Activated CD8-positive, alpha-beta memory T cell treated with anti-CD3 and anti-CD28 coated beads for 1 hour (primary cell): ENCODE measurements at places on chromosomes 13 and 19.

DNA sequence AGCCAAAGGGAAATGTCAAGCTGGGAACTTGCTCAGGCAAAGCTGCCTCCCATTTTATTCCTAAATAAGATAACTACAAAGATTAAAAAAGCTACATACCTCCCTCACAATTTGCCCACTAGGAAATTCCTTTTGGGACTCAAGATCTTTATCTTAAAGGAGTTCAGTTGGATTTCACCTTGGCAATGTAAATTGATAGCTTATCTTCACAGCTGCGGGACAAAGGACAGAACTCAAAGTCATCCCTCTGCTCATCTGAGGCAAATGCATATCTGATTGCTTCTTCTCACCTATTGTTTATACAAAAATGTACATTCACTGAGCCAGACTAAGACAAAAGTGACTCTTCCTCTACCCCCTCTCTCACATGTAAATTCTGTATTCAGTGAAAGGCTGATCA, 47.8 kb downstream of the FGF14 start:
- no peak for DNase-seq

DNA sequence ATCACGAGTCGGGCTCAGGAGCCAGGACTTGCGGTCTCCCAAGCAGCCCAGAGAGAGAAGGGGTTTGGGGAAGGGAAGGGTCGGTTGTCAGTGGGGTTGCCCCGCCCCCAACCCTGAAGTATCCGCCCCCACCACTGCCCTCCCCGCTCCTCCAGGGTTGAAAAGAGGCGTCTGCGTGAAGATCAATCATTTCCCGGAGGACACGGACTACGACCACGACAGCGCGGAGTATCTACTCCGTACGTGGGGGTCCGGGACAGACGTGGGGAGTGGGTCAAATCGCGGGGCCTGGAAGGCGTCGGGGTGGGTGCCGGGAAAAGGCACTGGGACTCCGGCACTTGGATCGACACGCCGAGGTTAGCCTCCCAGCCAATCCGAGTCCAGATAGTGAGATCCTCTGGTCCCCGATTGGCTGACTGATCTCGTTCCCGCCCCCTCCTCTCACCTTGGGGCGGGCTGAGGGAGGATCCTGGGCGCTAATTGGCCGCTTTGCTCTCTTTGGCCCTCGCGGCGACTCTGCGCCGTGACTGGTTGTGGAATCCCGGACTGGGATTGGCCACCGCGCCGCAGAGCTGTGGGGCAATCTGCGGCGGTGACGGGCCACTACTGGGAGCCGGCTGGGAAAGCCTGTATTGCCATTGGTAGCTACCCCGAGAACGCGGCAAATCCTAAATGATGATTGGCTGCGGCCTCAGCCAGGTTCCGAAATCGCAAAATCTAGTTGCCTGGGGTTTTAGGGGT, 13.3 kb upstream of the CACNG6 start:
- no peak for DNase-seq

GRCh38 chr19:16435238-16435917, 36.4 kb downstream of the EPS15L1 start:
- DNase-seq, result no peak

DNA sequence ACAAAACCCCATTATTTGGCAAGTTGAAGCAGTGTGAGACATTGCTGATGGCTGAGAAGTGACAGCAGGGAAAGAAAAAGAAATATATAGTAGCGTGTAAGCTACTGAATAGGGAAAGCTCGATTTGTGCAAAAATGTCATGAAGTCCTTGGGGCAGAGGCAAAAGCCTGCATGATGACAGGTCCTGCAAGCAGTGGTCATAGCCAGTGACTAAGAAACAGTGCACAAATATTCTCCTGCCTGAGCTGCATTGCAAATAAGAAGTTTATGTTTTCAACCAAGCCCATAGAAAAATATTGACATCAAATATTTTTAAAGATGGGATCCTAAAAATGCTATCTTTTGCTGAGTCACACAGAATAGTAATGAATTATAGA, 270.0 kb downstream of the SLITRK6 start:
- DNase-seq, result no peak

- no peak for DNase-seq
Measured at GRCh38 chr13:81409284-81409683, 1068.4 kb upstream of the SPRY2 start.

DNA sequence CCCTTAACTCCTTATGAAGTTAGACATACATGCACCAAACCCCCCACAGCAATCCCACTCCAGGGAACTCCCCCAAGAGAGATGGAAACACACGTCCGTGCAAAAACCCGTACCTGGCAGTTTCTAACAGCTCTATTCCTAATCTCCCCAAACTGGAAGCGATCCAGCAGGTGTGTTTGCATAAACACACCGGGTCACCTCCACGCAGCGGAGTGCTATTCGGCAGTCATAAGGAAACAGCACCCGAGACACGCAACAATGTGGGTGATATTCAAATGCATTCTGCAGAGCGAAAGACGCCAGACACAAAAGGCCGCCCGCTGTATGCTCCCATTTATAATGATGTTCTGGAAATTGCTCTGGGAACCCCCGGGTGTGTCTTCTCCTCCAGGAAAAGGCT, 6.8 kb upstream of the ZNRF4 start:
- DNase-seq, result no peak

DNA sequence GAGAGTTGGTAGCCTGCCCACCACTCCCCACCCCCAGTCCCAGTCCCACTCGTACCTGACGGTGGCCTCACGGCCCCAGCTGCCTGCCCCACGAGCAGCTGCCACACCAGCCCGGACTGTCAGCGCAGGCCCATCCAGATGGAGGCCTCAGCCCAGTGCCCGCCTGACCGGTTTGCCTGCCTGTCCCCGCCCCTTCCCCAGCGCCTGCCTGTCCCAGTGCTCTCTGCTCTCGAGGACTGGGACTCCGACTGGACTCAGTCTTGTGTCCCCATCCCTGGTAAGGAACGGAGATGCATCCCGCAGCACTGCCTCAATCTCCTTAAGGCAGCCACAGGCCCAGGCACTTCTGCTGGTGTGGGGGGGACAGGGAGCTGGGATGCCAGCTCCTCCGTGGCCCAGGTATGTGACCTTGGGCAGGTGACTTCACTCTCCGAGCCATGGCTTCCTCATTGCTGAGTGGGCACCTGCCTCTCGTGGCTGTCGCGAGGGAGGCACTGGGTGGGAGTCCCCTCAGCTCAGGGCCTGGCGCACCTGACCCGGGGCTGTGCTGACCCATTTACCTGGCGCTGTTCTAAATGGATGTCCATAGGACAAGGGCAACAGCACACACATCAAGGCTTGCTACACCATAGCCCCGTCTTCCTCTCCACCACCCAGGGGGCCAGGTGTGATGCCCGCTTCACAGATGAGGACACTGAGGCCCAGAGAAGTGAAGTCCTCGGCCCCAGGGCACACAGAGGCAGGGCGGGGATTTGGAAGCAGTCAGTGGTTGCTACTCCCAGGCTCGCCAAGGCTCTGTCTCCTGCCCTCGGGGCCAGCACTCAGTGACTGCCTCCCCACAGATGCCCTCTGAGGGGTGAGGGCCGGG, at the start of gene NKPD1:
NKPD1 (minus strand) TSS at position 113 of the 868 bp plus-strand sequence. CDS start 832 bp downstream, outside the sequence.
- DNase-seq, result no peak

GRCh38 chr19:55339889-55340783, 460 bp downstream of the KMT5C start:
- no peak for DNase-seq

DNA sequence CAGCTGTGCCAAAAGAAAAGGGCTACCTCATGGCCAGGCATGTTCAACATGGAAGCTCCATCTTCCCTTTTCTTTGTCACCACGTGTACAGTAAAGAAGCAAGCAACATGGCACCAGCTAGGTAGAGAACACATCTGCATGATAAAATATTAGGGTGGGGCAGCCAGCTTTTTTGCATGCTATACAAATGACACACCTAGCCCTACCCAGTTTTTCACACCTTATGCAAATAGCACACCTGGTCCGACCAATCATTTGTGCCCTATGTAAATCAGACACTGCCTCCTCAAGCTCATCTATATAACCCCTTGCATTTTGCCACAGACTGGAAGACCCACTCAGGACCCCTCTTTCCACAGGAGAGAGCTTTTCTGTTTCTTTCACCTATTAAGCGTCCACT, 85.5 kb downstream of the STOML3 start:
- DNase-seq, result no peak

DNA sequence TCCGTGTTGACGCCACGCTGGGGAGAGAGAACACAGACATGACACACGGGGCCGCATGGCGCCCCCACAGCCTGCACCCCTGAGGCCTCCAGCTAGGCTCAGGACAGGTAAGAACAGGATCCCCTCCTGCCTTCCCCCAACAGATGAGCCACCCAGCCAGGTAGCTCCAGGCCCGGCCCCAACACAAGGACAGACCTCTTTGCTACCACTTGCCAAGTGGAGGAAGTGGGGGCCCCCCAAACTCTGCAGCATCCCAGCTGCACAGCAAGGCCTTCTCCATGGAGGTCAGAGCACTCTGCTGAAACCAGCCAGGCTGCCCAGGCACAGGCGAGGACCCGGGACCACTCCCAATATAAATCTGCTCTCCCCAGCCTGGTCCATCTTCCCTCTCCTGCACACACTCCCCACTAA, 31.5 kb downstream of the PEPD start:
- no peak for DNase-seq

DNA sequence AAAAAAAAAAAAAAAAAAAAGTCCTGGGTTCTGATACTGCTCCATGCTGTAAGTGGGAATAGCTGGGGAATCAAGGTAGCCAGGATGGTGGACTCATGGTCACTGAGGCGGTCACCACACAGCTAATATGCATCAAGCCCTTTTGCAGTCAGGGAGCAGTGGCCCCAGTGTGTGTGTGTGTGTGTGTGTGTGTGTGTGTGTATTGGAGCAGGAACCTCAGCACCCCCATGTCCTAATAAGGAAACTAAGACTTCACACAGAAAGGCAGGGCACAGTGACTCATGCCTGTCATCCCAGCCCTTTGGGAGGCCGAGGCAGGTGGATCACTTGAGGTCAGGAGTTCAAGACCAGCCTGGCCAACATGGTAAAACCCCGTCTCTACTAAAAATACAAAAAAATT, 12.0 kb downstream of the B3GNT3 start:
- no peak for DNase-seq
